ENCODE measurements at places on chromosomes 5 and 9.

GRCh38 chr5:6910950-6911349, 197.7 kb downstream of the TENT4A start:
- no peak for DNase-seq

DNA sequence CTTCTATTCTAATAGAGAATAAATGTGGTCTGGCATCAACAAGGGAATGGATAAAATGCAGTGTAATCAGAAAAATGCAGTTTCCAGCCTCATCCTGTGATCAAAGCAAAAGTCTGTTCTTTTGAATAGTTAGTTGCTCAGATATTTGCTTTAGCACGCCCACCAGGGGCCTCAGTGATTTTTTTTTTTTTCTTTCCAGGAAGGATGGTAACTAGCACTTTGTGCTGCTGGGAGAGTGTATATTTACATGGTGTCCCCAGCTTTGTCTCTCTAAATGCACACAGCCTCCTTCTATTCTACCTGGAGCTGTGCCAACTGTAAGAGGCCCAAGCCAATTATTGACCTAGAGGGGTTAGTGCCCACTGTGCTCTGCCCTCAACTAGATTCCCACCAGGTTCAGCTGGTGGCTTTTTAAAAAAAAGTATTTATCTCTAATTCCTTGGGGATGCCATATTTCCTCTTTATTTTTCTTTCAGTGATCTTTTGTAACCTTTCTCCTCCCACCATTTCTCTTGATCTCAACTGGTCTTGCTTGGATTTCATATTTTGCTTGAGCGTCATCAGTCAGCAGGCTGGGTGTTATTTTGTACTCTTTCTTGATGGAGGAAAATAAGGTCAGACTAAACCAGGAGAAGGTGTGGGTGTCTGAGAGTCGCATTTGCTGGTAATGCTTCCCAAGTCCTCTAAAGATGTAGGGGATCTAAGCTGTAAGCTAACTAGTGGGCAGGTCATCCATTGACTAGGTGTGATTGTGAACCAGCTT, 193.0 kb upstream of the C9orf72 start:
- no peak for DNase-seq

DNA sequence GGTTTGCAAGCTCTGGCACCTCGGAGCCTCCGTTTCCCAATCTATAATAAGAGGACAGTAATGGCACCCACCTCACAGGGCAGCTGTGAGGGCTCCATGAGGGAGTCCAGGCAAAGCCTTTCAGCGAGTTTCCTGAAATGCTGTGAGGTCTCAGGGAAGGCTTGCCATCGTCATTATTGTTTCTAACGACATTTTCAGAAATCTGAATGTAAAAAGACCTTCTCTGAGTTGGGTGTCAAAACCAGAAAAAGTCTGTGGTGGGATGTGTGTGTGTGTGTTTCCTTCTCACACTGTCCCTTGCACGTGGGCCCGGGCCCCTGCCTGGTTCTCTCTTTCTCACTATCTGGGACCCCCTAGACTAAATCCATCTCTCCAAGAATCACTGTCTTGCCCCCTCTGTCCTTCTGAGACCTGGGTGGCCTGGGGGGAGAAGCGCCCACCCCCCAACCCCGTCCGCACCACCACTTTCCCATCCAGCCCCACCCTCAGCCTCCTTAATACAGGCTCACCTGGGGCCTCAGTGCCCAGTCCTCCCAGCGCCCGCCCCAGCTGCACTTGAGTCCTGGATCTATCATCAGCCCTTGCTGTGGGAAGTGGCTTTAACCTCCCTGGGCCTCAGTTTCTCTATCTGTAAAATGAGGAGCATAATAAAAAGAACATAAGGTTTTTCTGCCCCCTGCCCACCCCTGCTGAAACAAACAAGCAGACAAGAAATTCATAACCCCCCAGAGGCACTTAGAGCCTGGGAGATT, 180.3 kb downstream of the C9orf50 start:
- no peak for DNase-seq

DNA sequence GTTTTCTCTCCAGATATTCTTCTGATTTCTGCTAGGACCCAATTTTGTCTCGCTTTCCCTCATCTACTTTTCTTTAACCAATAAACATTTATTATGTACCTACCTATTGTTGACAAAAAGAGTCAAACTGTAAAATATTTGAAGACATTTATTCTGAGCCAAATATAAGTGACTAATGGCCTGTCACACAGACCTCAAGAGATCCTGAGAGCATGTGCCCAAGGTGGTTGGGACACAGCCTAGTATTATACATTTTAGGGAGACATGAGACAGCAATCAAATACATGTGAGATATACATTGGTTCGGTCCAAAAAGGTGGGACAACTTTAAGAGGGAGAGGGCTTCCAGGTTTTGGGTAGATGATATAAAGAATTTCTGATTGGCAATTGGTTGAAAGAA, 191.8 kb downstream of the NXNL2 start:
- no peak for DNase-seq

- no peak for DNase-seq
Observed at GRCh38 chr9:99867968-99868367, 38.5 kb upstream of the STX17 start.

GRCh38 chr5:41415242-41415641, 95.2 kb downstream of the PLCXD3 start:
- no peak for DNase-seq

DNA sequence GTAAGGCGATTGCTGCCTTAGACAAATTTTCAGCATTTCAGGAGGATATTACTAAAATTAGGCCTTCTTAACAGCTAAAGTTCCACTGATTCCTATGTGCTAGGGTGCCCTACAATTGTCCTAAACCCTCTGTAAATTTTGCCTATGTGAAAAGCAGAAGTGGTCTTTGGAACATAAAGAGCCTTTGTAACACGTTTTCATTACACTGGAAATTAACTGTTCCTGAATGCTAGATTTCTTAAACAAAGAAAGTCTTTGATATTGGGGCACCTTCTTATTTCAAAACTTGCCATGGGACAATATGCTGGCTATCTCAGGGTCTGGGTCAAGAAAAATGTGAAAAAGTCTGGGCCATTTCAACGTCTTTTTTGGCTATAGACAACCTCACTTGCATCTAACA, 60.4 kb upstream of the MOCS2 start:
- no peak for DNase-seq

DNA sequence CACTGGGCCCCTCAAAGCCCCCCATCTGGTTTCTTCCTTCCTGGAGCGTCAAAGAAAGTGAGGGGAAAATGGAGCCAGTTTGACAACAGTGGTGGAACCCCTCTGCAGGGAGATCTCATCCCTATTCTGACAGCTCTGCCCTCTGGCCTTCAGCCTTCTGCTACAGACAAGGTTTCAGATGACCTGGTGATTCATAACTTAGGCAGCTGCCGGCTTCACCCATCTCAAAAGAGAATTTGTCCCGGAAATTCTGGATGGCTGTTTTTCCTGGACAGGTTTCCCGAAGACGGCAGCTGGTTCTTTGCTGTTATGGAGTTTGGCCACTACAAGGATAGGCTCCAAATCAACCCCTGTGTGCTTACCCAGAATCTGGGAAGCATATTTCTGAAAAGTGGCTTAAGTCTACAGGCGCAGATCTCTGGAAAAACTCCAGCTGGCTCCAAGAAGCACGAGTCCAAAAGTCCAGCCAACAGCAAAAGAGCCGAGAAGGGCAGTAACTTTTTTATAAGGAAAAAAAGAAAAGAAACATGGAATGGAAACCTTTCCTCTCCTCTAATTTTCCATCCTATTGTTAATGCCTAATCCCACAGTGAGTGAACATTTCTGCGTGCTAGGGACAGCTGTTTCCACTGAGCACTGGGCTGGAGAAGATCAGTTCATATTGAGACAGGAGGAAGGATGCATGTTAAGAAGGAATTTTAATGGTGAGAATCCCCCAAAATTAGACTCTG, 54.5 kb downstream of the ZNF366 start:
- DNase-seq, result peak; percentile 42

DNA sequence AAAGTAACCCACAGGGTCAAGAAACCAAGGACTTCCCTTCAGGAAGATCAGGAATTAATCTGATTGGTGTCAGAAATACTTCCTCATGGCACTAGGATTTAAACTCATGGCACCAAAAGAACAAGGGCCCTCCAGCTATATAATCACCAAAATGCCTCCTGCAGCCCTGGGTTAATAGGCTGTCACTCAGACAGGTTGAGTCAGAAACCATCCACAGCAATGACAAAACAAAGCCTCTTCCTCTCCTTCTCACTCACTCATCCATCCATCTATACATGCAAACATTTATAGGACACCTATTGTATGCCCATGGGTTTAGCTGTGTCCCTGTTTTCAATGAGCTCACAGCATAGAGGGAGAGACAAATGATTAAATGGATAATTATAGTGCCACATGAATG, 62.5 kb upstream of the SPOCK1 start:
- DNase-seq, result no peak

GRCh38 chr5:7540736-7541485, 145.0 kb downstream of the ADCY2 start:
- no peak for DNase-seq

DNA sequence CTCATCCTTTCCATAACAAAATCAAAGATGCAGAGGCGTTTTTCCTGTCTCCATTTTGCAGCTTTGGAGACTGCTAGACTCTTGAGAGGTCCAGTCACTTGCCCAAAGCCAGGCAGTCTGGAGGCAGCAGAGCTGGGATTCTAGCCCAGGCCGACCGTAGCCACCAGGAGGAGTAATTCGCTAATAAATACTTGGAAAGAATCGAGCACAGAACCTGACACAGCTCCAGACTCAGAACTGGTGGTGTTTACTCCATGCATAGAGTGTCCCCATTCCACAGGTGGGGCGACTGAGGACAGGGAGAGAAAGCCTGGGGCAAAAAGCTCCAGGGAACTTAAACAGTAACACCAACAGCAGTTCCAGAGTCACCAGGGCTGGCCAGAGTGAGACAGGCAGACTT, 10.7 kb upstream of the CERCAM start:
- DNase-seq, result no peak

DNA sequence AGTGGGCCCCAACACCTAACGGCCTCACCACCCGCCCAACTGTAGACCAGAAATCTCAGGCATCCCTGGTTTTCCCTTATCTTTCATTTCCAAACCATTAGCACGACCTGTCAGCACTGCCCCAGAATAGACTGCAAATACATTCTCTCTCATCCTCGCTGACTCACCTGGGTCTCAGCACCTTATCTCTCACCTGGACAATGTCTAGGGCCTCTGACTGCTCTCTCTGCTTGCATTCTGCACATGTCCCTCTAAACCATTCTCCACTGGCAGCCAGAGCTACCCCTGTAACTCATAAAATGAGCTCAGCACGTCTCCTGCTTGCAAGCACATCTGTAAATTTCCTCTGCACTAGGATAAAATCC, 12.7 kb downstream of the CKMT2 start:
- no peak for DNase-seq

GRCh38 chr9:5894237-5894959, 3.7 kb downstream of the MLANA start:
- no peak for DNase-seq

GRCh38 chr5:10699281-10699874, 61.7 kb downstream of the DAP start:
- DNase-seq, result no peak

GRCh38 chr9:5186416-5187169, 1.2 kb upstream of the INSL6 start:
- DNase-seq, result no peak

DNA sequence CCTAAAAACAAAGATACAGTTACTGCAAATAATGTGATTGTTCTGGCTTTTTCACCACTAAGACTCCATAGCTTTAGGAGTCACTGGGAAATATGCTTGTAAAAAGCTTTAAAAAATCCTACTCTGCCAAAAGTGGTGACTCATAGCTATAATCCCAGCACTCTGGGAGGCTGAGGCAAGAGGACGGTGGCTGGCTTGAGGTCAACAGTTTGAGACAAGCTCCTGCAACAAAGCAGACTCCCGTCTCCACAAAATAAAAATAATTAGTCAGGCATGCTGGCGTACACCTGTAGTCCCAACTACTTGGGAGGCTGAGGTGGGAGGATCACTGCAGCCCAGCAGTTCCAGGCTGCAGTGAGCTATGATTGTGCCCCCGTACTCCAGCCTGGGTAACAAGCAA, 406.4 kb downstream of the HTR1A start:
- no peak for DNase-seq

GRCh38 chr9:16150938-16151650, 598.3 kb downstream of the CCDC171 start:
- no peak for DNase-seq

DNA sequence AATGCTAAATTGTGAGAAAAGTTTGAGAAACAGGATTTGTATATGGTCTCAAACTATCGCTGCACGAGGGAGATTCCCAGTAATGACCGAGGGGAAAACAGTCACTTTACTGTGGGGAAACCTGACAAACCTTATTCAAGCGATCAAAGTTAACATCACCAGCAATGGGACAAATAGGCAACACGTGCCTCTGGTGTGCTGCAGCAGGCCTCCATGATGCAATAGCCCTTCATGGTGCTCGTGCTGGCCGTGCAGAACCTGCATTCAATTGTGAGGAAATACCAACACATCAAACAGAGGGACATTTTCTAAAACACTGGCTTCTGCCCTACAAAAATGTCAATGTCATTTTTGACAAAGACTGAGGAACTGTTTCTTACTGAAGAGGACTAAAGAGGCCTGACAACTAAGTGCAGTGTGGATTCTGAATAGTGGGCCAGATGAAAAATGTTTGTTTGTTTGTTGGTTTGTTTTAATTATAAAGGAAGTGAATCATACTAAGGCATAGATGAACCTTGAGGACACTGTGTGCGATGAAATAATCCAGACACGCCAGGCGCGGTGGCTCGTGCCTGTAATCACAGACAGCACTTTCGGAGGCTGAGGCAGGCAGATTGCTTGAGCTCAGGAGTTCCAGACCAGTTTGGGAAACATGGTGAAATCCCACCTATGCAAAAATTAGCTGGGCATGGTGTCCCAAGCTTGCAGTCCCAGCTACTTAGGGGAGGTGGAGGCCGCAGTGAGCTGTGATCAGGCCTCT, 17.6 kb upstream of the MARCHF6 start:
- DNase-seq, result no peak

DNA sequence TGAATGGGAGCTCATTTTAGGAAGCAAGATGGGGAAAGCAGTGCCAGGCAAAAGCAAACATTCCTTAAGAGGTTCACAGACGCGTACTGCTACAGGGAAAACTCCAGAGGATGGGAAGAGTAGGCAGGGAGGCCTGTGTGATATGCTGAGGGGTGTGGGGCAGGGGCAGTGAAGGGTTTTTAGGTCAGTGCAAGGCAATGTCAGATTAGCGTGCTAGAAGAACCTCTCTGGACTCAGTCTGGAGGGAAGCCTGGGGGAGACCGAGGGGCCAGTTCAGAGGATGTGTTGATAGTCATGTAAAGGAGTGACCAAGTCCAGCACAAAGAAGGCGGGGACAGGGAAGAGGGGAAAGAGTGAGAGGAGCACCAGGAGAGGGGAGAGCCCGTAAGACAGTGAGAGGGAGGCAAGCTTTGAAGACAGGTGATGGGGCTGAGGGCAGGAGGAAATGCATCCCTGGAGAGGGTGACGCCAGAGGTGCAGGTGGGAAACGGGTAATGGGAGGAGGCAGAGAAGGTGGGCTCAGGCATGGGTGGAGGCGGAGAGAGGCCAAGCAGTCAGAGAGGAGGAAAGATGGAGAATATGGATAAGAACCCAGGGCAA, 134.5 kb downstream of the MTX3 start:
- DNase-seq, result no peak

GRCh38 chr5:133368916-133369783, 243.2 kb downstream of the FSTL4 start:
- DNase-seq, result no peak

- no peak for DNase-seq
Observed at GRCh38 chr9:130664251-130665028, at the start of gene PRDM12. Gene PRDM12 (plus strand): TSS chr9:130664594. CDS start chr9:130664654, 60 bp downstream.

GRCh38 chr9:95459851-95460517, 56.8 kb downstream of the PTCH1 start:
- no peak for DNase-seq

Data from SW 1271 (cell line).